ENCODE measurements at places on chromosomes 5 and 9.

GRCh38 chr9:70119786-70120185, 76.1 kb downstream of the MAMDC2 start:
- no peaks in the 10 kb centered on the region for H3K4me1 ChIP-seq
- no peak for DNase-seq
- H3K36me3 ChIP-seq, result no peaks in the 10 kb centered on the region
- H3K27ac ChIP-seq, result no peak overlapping the region
- no peak overlapping the region for H3K4me3 ChIP-seq
- no peaks in the 10 kb centered on the region for H3K27me3 ChIP-seq

GRCh38 chr9:105309531-105309931, 65.1 kb downstream of the SLC44A1 start:
- H3K27me3 ChIP-seq, result no peaks in the 10 kb centered on the region
- H3K27ac ChIP-seq, result peak overlapping the region; percentile 51
- H3K4me3 ChIP-seq, result no peak overlapping the region
- H3K4me1 ChIP-seq, result peaks cover 30% of the 10 kb centered on the region
- DNase-seq, result no peak

DNA sequence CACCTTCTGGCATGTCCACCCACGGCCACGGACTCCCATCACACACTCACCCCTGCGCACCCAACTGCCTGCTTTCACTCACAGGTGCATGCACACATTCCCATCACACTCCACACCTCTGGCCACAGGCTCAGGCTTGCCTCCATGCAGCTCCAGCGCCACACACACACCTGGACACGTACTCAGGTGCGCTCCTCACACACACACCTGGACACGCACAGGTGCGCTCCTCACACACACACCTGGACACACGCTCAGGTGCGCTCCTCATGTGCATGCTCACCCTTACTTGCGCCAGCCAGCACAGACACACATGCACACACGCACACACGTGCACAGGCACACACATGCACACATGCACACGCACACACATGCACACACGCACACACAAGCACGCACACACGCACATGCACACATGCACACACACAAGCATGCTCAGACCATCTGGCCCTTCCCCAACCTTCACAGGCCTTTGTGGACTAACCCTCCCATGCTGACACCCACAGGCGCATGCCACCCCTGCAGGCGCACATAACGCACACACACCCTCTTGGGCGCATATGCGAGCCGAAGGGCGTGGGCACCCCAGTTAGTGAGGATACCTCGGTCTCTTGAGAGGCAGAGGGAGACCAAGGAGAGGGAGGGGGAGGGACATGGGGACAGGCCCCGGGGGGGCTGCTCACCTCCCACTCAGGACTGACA, 8.3 kb downstream of the GRIN1 start:
- H3K36me3 ChIP-seq, result no peaks in the 10 kb centered on the region
- no peak overlapping the region for H3K27ac ChIP-seq
- no peak for DNase-seq
- H3K4me3 ChIP-seq, result no peak overlapping the region
- peaks cover 68% of the 10 kb centered on the region for H3K27me3 ChIP-seq
- no peaks in the 10 kb centered on the region for H3K4me1 ChIP-seq

DNA sequence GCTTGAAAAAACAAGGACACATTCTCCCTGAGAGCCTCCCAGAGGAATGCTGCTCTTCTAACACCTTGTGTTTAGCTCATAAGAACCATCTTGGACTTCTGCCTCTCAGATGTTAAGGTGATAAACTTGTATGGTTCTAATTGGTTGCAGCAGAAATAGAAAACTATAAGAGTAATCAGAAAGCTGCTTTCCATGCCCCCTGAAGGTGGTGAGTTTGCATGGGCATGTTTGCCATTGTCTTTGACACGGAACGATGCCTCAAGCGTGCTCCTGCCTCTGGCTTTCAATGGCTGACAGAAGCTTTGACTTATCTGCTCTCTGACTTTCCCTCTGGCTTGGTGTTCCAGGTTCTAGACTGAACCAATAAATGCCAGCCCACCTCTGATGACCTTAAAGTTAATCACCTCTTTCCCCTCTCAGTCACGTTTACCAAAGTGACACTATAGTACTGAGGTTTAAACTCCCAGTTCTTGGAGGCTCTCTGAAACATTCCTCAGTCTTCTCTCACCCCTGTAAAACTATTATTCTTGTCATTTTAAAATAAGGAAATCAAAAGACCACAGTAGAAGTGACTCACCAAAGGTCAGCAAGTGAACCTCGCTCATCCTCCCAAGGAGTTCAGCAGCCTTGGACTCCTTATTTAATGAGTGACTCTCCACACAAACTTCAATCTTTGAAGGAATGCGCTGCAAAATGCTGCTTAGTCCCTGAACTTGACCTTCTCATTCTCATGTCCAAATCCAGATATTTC, 103.6 kb downstream of the PIK3R1 start:
- no peaks in the 10 kb centered on the region for H3K27me3 ChIP-seq
- peak; percentile 33 for DNase-seq
- H3K4me1 ChIP-seq, result peaks cover 7% of the 10 kb centered on the region
- H3K4me3 ChIP-seq, result no peak overlapping the region
- no peaks in the 10 kb centered on the region for H3K36me3 ChIP-seq

GRCh38 chr9:36191290-36191645, 547 bp downstream of the CLTA start:
- DNase-seq, result peak; percentile 47
- peak overlapping the region; percentile 68 for H3K4me3 ChIP-seq
- H3K27ac ChIP-seq, result peak overlapping the region; percentile 93
- H3K27me3 ChIP-seq, result no peaks in the 10 kb centered on the region
- no peaks in the 10 kb centered on the region for H3K36me3 ChIP-seq

GRCh38 chr5:101424530-101425175, 521.6 kb upstream of the ST8SIA4 start:
- H3K27me3 ChIP-seq, result no peaks in the 10 kb centered on the region
- no peak overlapping the region for H3K27ac ChIP-seq
- H3K36me3 ChIP-seq, result no peaks in the 10 kb centered on the region
- no peak overlapping the region for H3K4me3 ChIP-seq
- no peaks in the 10 kb centered on the region for H3K4me1 ChIP-seq
- DNase-seq, result no peak

DNA sequence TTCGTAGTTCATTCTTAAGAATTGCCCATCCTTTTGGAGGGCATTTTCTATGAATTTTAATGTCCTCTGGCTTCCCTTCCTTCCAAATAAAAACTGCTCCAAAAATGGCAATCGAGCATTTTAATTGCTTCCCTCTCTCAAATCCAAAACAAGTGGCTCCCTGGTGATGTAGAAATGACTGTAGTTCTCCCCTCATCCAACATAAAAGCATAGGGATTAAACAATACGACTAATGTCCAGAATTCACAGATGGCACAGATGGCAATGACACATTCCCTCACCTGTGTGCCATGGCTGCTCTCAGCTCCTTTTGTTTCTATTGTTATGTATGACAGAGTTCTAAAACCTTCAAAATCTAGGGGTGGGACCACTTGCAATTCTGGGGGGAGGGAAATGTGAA, 417.3 kb downstream of the RAB3C start:
- H3K27me3 ChIP-seq, result no peaks in the 10 kb centered on the region
- H3K4me1 ChIP-seq, result peaks cover 17% of the 10 kb centered on the region

DNA sequence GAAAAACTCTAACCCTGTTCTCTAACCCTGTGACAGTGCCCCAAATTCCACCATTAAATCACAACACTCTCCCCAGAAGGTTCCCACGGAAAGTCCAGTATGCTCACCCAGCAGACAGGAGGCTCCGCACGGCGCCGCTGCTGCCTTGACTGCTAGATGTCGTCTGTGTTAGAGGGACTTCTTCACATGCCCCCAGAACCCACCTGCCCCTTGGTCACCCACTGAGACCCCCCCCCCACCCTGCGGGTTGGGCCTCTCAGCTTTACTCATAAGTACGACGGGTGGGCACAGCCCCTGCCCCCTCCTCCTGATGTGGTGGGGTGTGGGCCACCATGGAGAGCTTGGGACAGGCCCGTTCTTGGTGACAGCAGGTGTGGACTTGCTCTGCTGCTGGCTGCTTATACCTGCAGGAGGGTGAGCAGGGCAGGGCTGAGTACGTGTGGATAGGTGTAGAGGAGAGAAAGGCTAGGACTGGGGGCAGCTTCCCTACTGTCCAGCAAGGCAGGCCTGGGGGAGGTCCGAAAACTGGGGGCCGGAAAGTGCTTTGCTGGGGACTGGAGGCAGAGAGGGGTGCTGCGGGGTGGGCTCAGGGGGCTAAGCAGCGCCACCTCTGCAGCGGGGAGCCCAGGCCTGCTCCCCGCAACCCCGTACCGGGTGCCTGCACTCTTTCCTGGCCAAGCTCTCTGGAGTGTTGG, 57.5 kb upstream of the OLFM1 start:
- H3K4me3 ChIP-seq, result no peak overlapping the region
- H3K27ac ChIP-seq, result no peak overlapping the region
- no peaks in the 10 kb centered on the region for H3K4me1 ChIP-seq
- H3K27me3 ChIP-seq, result peaks cover 3% of the 10 kb centered on the region

DNA sequence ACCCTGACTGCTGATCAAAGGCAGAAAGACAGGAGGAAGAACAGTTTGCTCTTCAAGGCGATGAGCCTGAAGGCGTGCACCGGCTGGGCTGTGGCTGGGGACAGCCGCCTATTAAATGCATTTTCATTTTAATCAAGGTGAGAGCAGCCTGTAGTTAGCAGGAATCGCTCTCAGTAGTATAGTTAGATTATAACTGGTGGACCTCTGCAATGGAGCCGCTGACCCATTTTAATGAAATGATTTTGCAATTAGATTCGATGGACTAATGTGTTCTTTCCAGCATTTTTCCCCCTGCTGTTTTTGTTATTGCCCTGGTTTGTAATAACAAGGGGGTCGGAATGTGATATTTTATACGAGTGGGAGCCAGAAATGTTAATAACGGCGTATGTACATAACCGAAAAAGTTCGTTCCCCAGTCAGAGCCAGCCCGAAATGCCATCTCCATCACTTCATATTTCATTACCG, 185.9 kb upstream of the PANK3 start:
- no peaks in the 10 kb centered on the region for H3K27me3 ChIP-seq
- H3K27ac ChIP-seq, result no peak overlapping the region
- no peak for DNase-seq
- no peaks in the 10 kb centered on the region for H3K4me1 ChIP-seq
- peaks cover 2% of the 10 kb centered on the region for H3K36me3 ChIP-seq

Data from cardiac muscle cell (in vitro differentiated cells and primary cell).